ENCODE measurements at places on chromosomes 6 and 20.

GRCh38 chr20:24736131-24736843 lies 212.8 kb upstream of the CST7 start:
- DNase-seq, result no peak

DNA sequence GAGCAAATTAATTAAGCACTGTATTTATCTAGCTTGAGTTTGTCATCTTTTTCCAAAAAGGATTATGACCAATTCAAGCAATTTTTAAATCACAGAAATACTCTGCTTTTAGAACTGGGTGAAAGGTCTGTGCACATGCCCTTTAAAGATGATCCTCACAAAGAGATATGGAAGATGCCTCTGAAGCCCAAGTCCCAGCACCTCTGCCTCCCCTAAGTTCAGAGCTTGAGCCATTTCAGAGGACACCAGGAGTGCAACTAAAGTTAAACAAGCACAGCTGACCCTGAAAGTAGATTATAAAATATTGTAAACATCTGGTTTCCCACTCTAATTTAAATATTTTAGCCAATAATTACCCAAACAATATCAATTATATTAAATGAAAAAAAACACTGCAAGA lies 139.5 kb upstream of the BEND6 start:
- no peak for DNase-seq

GRCh38 chr6:152948150-152948768 lies 34.6 kb downstream of the FBXO5 start:
- DNase-seq, result peak; percentile 73

DNA sequence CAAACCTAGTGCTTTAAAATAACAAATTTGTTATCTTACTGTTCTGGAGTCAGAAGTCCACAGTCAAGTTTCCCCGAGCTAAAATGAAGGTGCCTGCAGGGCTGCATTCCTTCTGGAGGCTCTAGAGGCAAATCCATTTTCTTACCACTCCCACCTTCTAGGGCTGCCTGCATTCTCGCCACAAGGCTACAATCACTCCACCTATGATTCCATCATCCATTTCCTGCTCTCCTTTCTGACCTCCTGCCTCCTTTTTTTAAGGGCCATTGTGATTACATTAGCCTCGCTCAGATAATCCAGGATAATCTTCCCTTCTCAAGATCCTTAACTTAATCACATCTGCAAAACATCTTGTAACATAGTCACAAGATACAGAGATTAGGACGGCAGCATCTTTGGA lies 42.4 kb upstream of the SIRT5 start:
- DNase-seq, result no peak

DNA sequence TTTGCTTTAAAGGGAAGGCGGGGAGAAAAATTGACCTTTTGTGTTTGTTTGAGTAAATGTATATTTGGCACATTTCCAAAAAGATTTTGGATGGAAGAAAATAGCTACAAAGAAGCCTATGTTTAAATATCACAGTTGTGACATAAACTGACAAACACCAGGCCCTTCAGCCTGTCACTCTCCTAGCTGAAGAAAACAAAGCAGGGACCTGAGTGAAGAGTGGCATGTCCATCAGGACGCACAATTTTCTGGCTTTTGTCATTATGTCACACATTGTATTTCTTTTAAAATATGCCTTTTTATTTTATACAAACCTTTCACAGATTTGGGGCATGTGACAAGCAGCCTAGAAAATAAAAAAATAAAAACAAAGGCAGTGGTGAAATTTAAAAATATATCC lies 241.2 kb downstream of the OGFRL1 start:
- no peak for DNase-seq
